ENCODE measurements at places on chromosomes 7 and 10.
A peak's percentile ranks its signal among the peaks of the same experiment; 100 is the strongest.

GRCh38 chr10:31604096-31604495 lies 285.1 kb downstream of the ZEB1 start:
- DNase-seq = no peak

DNA sequence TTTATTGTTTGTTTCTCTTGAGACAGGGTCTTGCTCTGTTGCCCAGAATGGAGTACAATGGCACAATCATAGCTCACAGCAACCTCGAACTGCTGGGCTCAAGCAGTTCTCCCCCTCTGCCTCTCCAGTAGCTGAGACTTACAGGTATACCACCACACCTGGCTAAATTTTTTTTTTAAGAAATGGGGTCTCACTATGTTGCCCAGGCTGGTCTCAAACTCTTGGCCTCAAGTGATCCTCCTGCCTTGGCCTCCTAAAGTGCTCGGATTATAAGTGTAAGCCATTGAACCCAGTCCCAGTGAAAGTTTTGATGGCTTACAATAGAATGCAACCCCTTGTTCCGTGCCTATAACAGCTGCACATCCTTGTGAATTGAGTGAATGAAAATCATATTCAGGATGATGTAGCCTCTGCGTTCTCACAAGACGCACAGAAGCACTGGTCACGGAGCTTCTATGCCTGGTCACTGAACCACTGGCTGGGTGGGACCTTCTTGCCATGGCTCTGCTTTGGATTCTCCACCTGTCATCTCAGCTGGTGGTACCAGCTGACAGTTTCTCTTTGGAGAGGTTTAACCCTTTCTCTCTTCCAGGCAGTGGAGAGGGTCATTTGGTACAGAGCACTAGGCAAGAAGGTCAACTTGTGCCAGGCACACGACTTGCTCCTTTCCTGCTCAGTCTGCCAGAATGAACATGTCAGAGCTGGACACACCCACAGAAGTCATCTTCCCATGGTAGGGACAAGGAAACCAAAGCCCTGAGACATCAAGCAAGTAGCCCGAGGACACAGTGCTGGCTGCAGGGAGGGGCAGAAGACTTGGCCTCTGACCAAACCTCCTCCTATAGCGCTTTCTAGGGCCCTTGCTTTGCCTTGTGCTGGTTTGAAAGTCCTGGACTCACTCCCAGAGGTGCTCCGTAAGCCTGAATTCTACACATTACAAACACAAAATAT lies 89.6 kb downstream of the ATXN7L1 start:
- no peak for DNase-seq

- no peak for DNase-seq
Observed at GRCh38 chr7:157668221-157668883, 331.5 kb downstream of the DNAJB6 start.

DNA sequence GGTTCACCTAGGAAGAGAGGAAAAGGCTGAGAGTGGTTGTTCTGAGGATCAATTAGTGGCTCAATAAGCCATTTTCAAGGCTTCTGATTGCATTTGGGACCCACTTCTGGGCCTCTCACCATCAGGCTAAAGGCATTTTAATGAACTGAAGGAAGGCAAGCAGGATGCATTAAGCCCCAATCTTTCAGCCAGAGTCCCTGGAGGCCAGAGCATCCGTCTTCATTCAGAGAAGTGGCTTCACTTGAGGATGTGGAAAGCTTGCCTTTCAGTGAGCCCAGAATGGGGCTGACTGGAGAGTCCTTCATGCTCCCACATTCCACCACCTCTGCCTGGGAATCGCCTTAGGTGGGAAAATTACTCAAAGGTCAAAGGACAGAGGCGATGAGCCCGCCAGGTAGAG lies 41.8 kb downstream of the COL17A1 start:
- no peak for DNase-seq

DNA sequence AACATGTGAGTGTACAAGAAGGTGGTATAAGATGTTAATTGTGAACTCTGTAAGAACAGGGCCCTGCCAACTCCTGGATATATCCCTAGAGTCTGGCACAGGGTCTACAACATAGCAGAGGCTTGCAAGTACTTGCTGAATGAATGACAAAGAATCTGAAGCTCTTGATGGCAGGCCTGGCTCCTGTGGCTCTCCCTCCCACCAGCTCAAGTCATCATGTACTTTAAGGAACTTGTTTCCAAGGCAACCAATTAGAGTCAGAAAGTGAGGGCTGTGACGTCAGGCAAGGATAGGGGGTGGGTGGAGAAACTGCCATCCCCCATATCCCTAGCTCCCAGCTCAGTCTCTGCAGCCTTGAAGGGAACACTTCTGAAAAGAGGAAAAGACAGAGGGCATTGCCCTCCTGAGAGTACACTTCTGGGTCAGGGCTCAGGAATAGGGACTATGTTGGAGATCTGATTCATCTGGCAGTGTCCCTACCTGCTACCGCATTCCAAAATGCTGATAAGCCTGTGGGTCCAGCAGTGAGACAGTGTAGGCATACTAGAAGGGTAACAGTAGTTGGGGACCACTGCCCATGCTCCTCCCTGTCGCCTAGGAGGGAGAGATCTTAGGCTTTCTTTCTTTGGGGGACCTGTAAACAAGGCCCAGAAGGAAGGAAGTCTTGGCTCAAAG lies 34.6 kb upstream of the BTRC start:
- DNase-seq = peak; percentile 91

DNA sequence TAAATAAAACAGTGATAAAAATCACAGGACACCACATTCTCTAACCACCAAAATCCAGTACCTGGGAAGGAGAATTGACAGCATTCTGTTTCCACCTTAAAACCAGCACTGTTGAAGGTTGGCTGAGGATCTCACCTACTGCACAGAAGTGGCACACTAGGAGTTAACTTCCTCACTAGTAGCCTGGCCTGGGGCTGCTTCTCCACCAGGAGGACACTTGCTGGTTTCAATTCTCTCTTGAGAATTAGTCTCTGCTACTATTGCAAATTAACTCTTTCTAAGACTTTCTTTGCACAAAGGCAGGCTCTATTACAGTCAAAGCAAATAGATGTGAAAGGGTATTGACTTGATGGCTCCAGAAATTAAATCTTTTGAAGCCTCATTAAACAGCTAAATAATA lies 2.3 kb upstream of the CTTNBP2 start:
- no peak for DNase-seq

DNA sequence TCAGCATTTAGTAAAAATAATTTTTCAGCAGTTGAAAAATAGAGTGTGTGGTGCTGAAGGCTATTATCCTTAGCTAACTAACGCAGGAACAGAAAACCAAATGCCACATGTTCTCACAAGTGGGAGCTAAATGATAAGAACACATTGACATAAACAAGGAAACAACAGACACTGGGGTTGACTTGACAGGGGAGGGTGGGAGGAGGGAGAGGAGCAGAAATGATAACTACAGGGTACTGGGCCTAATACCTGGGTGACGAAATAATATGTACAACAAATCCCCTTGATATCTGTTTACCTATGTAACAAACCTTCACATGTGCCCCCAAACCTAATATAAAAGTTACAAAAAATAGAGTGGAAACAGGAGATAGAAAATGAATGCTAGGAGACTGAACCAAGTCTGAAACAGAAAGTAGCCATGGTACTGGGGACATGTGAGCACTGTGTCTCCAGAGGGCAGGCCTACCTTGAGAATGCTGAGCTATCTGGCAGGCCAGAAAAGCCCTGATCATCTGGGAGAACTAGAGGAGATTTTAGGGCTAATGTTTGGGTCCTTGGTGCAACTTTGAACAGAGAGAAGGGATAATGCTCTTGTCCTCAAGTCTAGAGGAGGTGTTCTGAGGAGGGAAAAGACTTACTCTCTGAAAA lies 4.7 kb upstream of the EFCAB10 start:
- DNase-seq = no peak

DNA sequence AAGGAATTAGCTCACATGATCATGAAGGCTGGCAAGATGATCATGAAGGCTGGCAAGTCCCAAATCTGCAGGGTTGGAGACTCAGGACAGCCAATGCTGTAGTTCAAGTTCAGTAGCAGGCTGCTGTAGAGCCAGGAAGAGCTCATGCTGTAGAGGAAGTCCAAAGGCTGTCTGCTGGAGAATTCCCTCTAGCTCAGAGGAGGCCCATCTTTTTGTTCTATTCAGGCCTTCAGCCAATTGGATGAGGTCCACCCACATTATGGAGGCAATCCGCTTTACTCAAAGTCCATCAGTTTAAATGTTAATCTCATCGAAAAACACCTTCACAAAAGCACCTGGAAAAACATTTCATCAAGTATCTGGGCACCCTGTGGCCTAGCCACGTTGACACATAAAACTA lies 24.8 kb upstream of the FAM171A1 start:
- no peak for DNase-seq

GRCh38 chr10:29254123-29255046 lies 34.5 kb upstream of the LYZL1 start:
- no peak for DNase-seq

DNA sequence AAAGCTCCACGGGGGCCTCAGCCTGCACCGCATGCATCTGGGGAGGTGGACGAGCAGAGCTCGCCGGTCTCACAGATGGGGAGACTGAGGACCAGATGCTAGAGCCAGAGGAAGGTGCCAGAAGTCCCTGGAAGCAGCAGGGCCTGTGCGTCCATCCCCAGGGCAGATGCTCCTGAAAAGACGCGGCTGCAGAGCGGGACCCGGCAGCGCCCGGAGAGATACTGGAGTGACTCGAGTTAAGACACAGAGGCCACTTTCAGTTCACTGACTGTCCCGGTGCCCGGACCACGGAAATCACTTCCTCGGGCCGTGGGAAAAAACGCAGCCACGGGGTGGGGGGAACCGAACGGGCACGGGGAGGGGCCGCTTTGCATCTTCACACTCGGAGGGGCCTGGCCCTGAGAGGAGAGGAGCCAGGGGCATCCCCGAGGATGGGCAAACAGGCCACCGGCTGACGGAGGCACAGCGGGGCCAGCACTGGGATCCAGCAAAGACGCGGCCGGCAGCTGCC lies 85.4 kb downstream of the FOXL3 start:
- peak; percentile 76 for DNase-seq

DNA sequence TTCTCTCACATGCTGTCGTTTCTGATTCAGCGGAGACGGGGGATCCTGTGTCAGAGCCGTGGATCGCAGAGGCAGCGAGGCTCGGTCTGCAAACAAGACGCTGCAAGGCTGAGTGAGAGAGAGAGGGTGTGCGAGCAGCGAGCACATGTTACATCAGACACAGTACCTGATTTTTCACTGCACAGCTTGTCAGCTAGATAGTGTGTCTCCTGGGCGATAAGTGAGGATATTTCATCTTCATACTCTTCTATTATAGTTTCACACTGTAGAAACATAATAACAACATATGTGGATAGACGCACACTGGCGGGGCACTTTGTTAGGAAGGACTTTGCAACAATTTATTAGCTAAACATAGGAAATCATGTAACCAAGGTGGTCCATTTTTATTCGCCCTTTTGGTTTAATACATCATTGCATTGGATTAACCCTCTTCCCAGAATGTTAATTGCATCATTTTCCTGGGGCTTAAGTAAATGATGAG lies 39.5 kb downstream of the CNPY1 start:
- no peak for DNase-seq

DNA sequence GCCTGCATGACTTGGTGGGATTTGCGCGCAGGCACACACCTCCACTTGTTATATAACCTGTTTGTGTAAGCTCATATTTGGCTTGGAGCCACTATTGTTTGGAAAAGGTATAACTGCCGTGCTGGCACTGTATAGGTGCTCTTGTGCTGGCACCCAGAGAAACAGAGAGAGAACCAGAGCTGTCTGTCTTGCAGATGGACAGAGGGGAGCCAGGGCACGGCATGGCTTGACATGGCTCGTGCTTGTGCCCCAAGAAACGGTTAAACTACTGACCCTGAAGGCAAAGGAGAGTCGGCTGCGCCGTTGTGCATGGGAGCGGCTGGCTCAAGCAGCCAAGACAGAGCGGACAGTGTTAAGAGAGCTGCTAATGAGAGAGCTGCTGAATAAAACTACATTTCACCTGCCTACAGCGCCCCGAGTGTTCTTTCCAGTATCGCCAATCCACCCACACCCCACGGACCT lies 23.2 kb downstream of the RAPGEF5 start:
- DNase-seq = peak; percentile 72

- no peak for DNase-seq
Observed at GRCh38 chr7:66352071-66352470, 146.9 kb downstream of the TPST1 start.

GRCh38 chr10:129532838-129533237 lies 65.8 kb downstream of the MGMT start:
- DNase-seq = no peak

DNA sequence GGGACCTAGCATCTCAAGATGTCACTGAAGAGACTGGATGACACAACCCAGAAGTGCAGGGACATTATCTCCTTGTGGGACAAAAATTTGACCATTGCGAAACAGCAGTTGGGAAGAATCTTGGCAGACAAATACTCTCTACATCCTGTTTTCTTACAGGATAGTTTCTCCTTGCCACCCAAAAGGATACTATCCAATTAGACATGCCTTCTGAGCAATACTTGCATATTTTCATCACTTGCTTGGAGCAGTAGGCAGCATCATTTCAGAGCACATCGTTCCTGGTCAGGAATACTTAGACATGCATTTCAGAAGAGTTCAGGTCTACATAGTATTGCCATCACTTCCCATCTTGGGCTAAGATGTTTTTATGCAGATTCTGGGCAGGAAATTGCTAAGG lies 56.8 kb downstream of the FAS start:
- no peak for DNase-seq

DNA sequence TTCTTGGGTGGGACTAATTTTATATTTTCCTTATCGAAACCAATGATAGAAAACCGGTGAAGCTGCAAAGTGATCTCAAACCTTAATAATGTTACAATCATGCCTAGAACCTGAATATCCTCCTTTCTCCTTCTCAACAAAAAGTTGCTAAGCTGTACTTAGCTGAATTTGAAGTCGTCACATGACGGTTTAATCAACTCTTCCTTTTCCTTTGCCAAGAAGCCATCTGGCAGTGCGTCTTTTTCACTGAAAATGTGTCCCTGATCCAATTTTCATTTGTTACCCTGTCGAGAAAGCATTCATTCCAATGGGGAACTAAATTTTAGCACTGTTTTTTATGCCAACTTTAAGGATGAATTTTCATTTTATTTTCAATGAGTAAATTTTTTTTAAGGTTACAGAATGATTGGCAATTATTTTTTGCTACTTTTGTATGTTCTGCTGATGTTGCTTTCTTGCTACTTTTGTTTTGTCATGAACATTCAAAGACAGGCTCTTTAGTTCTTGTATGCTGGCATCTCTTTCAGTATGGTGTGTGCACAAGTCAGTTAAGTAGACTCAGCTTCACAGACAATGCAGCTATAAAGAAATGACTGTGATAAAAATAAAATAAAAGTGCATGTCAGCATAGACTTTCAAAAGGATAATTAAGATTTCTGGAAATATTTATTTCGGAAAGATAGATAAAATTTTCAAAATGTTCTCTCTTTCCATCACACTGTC lies 980.0 kb downstream of the DNAJB9 start:
- DNase-seq = no peak

GRCh38 chr10:132654708-132655661 lies 117.4 kb downstream of the INPP5A start:
- DNase-seq = peak; percentile 80
